Left renal pelvis (tissue), 4 donors: ENCODE measurements at places on chromosomes 4 and X. TPM values are rescaled to one million over a fixed set of nuclear protein-coding genes. Genes with fewer than 3 reads are reported as not detected.

DNA sequence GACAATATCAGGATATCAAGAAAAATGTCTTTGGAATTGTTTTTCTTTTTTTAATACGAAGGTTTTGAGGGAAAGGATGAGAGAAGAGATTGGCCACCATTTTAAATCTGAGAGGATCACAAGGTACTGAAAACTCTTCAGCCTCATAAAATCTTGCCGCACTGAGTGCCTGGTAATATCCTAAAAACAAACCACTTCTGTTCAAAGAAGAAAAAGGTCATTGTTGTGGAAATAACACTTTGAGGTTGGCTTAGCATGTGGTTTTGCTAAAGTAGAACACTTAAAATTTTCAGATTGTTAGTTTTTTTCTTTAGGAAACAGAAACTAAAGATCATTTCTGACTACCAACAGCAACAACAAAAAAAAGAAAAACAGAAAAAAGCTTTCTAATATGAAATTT, 1.0 kb upstream of the CLDN22 start:
- no peak for DNase-seq

DNA sequence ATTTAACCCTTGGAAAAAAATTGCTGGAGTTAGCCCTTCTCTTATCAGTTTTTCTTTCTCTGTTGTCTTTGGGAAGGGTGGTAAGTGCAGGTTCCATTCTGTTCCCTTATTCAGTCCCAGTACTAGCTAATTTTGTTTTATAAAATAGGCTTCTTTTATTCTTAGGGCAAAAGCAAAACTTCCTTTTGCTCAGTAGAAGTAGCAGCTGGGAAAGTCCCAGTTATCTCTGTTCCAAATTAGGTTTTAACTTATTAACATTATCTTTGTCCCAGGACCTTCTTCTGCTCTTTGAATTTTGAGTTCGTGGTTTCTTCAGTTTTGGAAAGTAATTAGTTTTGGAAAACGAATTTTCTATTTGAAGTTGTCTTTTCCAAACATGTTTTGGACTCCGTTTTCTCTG, 61.1 kb downstream of the BANK1 start:
- DNase-seq: no peak

Gene TMEM128
- polyA plus RNA-seq: 53.2 TPM

Gene PCDH7
- polyA plus RNA-seq: 21.1 TPM

GRCh38 chr4:39346856-39347519, 19.2 kb downstream of the RFC1 start:
- no peak for DNase-seq

DNA sequence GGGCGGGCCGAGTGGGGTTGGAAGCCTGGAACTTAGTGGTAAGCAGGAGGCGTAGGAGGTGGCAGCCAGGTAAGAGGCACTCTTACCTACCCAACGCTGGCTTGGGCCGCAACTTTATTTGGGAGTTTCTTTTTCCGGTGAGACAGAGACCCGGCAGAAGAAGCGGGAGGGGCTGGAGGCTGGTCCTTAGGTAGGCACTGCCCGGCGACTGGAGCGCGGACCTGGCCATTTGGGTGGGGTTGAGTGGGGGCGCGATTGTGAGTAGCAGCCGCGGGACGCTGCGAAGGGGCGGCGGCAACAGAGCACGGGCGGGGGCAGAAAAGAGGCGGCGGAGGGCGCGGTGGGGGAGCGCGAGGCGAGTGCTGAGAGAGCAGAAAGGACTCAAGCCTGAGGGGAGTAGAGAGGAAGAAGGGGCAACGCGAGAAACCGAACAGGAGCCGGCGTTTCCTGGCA, 334 bp upstream of the POU4F2 start:
- no peak for DNase-seq

- no peak for DNase-seq
Observed at GRCh38 chr4:124540014-124540413, 172.5 kb downstream of the ANKRD50 start.

GRCh38 chrX:23631136-23631535, 36.2 kb upstream of the PRDX4 start:
- no peak for DNase-seq

Gene CWH43
- 7.2 TPM for polyA plus RNA-seq

Gene GRID2
- 3.4 TPM for polyA plus RNA-seq

DNA sequence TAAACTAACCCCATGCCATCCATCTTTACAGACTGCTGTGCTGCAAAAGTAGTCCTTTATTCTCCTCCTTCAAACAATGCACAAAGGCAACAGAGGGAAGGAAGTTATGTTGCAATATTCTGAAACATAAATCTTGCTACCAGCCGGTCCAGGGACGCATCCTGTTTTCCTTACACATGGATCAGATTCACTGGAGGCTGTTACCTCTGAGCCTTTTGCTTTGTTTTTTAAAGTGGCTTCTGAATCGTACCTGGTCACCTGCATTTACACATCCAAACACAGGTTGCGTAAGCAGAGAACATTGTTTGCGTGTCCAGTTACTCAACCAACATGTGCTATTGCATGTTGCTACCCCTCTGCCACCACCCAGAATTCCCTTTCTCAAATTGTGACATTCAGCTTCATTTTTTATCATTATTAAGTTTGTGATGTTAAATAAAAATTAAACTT, 8.8 kb downstream of the PPARGC1A start:
- DNase-seq: no peak

DNA sequence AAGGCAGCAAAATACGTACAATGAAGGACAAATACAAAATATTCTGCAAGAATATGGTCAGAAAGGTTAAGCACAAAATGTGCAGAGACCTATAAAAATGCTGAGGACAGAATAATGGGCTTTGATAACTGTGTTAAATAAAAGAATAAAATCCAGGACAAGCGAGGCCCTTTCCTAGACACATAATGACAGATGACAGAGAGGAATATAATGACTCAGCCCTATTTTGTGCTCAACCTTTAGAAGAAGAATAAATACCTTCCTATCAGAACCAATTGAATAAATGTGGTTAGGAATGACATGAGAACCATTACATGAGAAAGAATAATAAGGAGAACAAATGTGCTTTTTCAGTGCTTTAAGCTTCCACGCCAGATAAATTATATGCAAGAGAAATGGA, 178.0 kb downstream of the TEX13C start:
- no peak for DNase-seq

DNA sequence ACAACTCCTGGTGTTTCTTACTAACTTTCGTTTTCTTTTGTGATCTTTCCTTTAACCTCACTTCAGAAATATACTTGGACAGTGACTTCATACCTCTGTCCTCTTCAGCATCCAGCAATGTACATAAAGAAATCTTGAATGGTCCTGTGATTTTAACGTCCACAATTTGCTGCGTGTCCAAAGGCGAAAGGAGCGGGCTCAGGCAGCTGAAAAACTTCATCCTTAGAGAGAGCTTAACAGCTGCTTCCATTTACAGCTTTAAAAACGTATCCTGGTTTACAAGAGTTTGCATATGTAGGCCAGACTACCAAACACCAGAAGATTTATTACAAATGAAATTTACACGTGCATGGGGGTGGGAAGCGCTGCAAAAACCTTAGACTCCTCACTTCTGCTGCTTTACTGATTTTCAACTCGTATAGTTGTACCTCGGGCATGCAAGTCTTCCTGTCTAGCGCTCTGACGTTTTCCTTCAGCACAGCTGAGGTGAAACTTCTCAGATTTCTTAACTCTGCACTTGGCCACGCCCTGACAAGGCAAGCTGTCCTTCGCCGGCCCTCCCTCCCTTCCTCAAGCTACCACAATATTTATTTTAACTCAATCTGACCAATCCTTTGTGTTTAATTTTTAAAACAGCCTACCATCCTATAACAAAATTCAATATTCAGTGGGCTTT, 406.4 kb downstream of the FAM47A start:
- DNase-seq: no peak

Gene TCP11X2
- polyA plus RNA-seq: 1.2 TPM

DNA sequence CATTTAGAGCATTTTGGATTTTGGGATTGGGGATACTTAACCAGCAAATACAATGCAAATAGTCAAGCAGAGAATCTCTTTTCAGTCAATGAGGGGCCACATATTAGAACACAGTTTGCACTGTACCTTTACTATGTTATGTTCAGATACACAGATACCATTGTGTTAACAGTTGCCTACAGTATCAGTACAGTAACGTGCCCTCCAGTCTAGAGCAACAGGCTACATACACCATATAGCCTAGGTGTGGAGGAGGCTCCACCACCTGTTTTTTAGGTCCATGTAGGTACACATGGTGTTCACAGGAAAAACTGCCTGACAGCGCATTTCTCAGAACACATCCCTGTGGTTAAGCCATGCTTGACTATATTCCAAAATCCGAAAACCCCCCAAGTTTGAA, 9.1 kb downstream of the GRPEL1 start:
- no peak for DNase-seq

- no peak for DNase-seq
Observed at GRCh38 chr4:89438102-89438831, 130.7 kb upstream of the GPRIN3 start.

Gene PABPC1L2A
- 0.06 TPM for polyA plus RNA-seq

Gene HTR2C
- 0.53 TPM for polyA plus RNA-seq

DNA sequence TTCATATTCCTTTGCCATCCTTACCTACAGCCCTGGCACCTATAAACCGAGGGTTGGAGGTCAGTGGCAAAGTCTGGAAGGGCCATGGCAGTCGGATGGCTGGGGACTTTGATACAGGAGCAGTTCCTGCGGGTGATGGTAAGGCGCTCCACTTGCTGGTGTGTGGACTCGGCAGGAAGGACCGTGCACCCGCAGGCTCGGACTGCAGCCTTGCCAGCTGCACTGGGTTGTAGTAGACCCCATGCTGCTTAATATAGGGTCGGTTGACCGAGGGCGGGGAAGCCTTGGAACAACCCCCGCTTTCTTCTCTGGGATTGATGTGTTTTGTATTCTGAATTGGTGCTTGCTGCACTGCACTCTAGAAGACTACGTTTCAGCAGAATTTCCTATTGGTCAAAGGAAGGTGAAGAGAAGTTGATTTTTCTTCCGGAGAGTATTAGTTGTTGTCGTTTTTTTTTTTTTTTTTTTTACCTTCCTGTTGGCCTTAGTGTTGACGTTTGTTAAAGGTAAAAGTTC, 638 bp downstream of the BLTP1 start:
- peak; percentile 39 for DNase-seq

DNA sequence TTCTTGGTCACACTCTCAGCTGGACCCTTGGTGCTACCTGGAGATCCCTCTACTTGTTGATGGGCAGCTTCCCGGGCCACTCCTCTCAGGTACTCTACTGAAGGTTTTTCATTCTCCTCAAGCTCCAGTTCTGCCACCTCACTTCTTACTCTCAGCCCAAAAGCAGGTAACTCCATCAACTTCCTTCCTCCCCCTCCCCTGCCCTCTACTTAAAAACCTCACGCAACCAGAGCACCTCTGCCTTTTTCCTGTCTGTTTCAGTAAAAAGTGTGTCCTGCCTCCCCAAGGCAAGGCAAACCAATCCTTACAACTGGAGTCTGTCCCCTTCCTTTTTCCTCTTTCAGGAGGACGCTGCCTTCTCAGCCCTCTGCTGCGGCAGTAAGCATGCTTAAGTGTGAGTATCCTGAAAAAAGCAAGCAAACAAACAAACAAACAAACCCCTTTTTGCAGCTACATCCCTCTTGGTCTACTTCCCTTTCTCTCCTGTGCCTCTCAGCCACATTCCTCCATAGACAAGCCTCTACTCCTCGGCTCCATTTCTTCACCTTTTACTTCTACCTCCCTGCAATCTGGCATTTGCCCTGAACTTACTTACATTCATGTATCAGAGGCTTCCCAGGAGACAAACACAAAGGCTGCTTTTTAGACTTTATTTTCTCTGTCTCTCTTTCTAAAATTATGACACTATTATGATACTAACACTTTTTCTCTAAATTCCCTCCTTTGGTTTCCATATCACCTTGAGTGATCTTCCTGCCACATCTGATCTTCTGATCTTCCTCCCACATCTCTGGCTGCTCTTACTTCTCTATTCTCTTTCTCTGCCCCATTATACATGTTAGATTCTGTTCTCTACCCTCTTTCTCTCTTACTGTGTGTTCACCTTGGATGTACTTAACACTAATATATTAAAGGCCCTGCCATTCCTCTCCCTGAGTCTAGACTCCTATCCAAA, 5.4 kb downstream of the ALPK1 start:
- no peak for DNase-seq

GRCh38 chrX:147803948-147804347, 107.8 kb upstream of the FMR1 start:
- peak; percentile 5 for DNase-seq

Gene ATP2B3
- polyA plus RNA-seq: 0.29 TPM

DNA sequence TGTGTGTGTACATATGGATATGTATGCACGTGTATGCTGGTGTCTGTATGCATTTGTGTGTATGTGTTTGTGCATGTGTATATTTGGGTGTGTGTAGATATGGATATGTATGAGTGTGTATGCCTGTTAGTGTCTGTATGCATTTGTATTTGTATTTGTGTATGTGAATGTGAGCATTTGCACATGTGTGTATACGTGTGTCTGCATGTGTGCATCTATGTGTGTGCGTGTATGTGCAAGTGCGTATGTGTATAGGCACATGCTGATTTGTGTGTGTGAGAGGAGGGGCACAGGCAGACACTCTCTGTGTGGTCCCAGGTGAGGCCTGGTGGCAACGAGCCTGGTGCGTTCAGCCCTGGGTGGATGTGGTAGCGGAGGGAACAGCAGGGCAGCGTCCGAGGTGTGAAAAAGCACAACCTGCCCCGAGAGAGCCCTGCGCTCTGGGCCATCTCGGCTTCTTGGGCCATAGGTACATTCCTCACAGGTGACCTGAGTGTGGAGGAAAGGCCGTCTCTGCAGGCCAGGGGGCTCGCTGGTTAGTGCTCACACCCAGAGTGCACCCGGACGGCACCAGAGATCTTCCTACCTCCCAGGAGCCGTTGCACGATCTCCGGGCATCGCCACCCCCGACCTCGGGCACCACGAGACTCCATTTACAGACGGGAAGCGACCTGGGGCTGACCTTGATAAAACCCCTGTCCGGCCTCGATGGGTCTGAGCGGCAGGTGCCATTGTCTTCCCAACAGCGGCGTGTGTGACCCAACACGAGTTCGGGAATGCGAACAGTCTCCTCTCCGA, 45.0 kb downstream of the ASMT start:
- no peak for DNase-seq

Gene ZBED1
- polyA plus RNA-seq: 32.9 TPM

- no peak for DNase-seq
Observed at GRCh38 chrX:9899640-9900111, 67.5 kb upstream of the CLDN34 start.

DNA sequence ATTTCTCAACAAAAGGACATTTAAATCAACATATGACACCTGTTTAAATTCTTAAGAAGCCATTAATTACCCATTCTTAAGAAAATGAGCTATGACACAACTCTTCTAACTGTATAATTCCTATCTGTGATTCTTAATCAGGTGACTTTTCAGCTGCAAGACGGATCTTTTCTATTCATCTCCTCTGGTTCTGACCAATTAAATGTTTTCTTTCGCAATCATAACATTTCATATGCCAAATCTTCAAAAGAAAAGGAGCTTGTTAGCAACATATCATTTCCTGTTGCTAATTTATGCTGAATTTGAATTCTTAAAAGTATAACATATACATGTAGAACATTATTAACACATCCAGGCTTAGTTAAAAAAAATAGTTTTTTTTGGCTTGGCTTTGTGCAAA, 62.5 kb downstream of the SEL1L3 start:
- DNase-seq: no peak

Gene CTAG1B
- polyA plus RNA-seq: not detected

Gene SLC10A6
- 0.32 TPM for polyA plus RNA-seq
